Activated T-cell treated with anti-CD3 and anti-CD28 coated beads, Interleukin-2, amount 50 U/mL, for 72 hours (primary cell): ENCODE measurements at places on chromosomes 5 and 9. TPM values are rescaled to one million over a fixed set of nuclear protein-coding genes. Genes with fewer than 3 reads are reported as not detected.

- DNase-seq: no peak
These were observed 18.3 kb downstream of the RFX3 start for GRCh38 chr9:3507395-3508077.

- DNase-seq: no peak
These were observed 511.2 kb downstream of the SEMA5A start for GRCh38 chr5:9034649-9035048.

DNA sequence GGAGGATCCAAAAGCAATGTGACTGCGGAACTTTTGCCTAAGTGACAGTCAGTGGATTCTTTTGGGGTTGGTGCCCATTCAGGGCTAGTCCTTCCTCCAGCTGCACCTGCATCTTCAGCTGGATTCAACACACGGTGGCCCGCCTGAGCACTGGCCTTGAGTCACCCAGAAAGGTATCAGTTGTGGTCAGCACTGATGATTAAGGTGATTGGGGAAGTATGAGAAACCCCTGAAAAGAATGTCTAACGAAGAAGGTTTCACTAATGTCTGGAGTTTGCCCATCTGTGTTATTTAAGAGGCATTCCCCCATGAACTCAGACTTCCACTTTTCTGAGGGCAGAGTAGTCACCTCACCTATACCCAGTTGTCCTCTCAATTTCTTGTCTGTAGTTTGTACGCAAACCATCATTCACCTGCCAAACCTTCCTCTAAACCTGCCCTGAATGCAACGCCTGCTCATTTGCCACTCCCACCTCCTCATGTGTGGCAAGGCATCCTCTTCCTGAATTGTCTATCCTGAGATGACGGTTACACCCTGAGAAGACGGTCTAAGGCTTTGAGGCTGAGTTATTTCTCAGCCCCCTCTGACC lies 27.2 kb downstream of the CSF2 start:
- peak; percentile 79 for DNase-seq

DNA sequence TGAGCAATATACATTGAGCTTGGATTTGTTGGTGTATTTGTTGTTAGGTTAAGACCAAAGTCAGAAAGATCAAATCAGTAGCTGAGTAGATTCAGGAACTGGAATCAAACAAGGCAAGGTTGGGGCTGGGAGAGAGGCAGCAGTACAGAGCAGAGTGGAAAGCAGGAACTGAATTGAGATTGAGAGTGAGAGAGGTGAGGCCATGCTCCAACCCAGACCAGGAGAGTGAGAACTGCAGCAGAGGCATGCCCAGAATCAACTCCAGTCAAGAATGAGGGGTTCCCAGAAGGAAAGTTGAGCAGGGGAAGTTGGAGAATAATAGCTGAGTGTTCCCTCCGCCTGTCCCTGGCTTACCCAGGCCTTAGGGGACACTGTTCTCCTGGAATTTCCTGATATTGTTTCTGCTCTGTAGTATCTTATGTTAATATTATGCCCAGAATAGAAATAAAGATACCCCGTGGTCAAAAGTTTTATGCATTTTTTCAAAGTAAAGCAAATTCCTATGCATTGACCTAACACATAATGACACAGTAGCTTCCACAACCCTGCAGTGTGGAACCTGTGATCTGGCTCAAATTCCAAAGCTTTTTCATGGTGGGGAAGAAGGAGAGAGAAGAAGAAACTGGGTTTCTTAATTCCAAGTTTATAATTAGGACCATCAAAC lies 82.7 kb downstream of the SV2C start:
- DNase-seq: no peak

DNA sequence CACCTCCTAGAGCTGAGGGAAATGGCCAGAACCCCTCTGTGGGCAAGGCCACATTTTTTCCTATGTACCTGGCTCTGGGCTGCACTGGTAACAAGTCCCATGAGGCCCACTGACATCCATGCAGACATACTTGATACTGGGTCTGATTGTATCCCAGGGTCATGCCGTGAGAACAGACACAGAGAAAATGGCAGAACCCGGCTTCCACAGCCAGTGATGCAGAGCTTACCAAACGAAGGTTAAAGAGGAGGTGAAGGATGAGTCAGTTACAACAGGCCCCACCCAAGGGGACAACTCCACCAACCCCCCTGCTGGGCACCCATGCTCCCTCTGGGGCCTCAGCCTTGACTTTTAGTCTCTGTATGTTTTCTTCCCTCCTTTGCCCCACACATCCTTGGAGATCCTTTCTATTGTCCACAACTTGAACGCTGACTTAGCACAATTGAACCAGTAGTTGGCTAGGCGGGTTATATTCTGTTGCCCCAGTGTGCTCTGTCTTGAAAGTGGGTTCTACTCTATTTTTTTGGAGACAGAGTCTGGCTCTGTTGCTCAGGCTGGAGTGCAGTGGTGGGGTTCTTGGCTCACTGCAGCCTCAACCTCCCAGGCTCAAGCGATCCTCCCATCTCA lies 93.5 kb downstream of the DAP start:
- DNase-seq: no peak

DNA sequence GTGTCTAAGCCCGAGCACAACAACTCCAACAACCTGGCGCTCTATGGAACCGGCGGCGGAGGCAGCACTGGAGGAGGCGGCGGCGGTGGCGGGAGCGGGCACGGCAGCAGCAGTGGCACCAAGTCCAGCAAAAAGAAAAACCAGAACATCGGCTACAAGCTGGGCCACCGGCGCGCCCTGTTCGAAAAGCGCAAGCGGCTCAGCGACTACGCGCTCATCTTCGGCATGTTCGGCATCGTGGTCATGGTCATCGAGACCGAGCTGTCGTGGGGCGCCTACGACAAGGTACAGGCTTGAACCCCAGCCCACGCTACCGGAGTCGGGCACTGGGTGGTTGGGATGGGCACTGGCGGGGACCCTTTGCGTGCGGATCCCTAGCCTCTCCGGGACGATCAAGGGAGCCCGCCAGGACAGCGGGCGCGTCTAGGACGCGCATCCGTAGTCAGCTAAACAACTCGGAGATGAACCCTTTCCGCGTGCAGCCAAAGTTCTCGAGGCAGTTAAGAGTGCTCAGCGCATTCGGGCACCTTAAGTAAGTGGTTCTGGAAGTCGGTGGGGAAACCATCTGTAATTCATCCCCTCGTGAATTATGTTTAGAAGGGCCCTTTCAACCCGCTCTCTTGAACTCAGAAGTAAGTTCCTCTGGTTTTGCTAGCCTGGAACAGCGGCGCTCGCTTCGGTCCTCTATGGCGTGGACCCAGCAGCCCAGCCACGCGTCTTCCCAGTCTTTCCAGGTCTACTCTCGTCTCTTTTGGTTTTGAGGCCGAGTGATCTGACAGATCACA lies 1.3 kb downstream of the KCNN2 start:
- DNase-seq: no peak

- no peak for DNase-seq
These were observed 1126.7 kb upstream of the CDH9 start for GRCh38 chr5:28165096-28165495.

- DNase-seq: no peak
These were observed 6.1 kb downstream of the SARDH start for GRCh38 chr9:133731876-133732638.

- DNase-seq: no peak
These were observed 268.2 kb downstream of the TMEM232 start for GRCh38 chr5:110458313-110458712.

FOXD4L4 gene
- 0.14 TPM for total RNA-seq
